ENCODE measurements at places on chromosomes 7 and 10.

DNA sequence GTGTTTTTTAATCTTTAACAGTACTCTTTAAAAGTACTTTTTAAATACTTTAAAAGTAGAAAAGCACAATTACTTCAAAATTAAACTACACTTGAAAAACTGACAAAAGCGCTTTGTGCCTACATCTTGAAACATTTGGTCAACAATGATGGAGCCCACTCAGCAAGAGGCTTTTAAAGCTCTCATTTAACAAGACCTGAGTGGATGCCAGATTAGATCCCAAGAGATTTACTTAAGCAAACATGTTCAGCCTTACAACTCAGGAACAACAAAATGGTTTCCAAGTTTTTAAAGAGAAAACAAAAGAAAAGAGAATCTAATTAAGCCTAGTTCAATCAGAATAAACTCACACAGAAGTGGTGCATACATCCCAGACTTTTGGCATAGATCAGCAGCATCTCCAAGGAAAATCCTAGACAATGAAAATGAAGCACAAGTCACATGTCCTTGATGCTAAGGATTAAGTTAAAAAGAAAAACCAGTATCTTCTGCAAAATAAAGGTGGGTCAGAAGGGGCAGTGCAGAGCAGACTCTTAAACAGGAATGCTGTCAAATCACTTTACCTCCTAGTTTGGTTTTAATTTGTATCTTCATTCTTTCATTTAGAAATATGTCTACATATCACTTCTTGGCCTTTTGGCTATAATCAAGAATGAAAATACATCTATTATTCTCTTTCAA lies 26.2 kb downstream of the HIBADH start:
- no peak for DNase-seq

DNA sequence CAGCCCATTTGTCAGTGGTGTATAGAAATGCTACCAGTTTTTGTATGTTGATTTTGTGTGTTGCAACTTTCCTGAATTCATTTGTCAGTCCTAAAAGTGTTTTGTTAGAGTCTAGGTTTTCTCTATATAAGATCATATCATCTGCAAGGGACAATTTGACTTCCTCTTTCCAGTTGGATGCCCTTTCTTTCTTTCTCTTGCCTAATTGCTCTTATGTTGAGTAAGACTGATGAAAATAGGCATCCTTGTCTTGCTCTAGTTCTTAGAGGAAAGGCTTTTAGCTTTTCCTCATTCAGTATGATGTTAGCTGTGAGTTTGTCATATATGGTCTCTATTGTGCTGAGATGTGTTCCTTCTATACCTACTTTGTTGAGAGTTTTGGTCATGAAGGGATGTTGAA lies 161.7 kb upstream of the TPK1 start:
- no peak for DNase-seq

GRCh38 chr10:95234951-95235350 lies 40.9 kb downstream of the ACSM6 start:
- no peak for DNase-seq

- DNase-seq, result no peak
Observed at GRCh38 chr10:113504423-113504822, 48.4 kb upstream of the HABP2 start.

DNA sequence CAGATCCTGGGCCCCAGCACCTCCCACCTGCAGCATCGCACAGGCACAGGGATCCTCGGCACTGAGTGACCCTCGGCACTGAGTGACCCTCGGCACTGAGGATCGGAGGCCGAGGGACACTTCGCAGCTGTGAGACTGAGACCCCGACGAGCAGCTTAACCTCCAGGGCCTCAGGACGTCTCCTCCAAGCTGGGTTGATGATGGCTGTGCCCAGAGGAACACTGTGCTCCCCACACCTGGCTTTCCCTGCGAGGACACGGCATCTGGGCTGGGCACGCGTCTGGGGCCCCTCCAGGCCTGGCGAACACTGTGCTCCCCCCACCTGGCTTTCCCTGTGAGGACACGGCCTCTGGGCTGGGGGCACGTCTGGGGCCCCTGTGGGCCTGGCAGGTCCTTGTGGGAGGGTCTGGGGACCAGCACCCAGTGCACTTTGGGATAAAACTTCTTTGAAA lies 158.3 kb upstream of the PPP2R2D start:
- no peak for DNase-seq

DNA sequence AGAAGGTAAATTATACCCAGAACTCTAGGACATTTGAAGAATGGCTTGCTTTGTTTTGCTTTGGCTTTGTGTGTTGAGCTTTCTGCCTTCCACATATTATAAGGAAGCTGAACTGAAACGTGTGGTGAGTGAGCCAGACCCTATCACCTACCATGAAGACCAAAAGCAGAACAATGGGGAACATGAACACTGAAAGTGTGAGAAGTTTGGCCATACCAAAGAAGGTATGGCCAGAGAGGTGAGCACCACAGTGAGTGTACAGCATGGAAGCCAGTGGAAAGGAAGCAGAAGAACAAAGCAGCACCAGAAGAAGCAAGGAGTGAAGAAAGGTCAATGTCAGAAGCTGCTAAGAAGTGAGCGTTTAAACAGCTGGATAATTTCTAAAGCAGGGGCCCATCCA lies 59.7 kb upstream of the CCDC71L start:
- DNase-seq, result no peak

DNA sequence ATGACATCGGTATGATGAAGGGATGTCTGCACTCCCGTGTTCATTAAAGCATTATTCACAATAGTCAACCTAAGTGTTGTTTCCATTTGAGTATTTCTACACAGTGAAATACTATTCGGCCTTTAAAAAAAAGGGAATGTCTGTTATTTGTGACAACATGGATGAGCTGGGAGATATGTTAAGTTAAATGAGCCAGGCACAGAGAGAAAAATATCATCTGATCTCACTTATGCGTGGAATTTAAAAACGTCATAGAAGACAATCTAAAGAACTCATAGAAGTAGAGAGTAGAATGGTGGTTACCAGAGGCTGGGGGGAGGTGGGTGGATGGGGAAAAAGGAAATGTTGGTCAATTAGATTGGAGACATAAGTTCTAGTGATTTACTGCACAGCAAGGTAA lies 753.3 kb downstream of the GRM8 start:
- no peak for DNase-seq

DNA sequence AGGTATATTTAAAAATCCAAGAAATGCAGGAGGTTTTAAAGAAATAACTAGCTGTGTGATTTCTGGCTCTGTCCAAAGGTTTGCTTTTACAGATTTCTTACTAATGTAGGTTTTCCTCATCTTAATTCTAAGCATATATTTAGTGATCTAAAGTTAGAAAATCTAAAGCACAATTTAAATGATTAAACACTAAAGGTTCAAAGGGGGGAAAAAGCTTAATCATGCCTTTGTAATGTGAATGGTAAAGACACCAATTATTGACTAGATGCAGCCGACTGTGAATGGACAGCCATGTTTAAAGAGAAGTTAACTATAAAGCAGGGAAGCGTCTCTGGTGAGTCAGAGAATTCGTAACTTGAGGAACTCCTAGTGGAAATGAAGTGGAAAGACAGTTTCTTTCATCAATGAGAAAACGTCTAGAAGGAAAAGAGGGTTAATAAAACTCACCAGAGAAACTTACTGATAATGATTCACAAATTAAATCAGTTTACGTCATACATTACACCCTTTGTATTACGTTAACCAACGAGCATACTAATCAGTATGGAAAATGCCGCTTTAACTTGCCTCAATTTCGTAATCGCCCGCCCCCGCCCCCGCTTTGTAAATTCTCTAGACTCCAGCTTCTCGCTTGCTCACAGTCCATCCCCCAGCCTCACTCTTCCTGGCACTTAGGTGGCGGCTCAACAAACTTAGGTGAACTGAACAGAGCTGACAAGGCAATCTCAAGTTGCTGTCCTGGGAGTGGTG lies 1.1 kb upstream of the HBP1 start:
- peak; percentile 70 for DNase-seq

- DNase-seq, result no peak
Observed at GRCh38 chr10:117339979-117340378, 35.3 kb downstream of the PDZD8 start.

- DNase-seq, result no peak
Observed at GRCh38 chr10:1406132-1406966, 331.0 kb downstream of the ADARB2 start.

- DNase-seq, result no peak
Observed at GRCh38 chr7:94300176-94300835, 94.4 kb upstream of the COL1A2 start.

GRCh38 chr7:81648716-81649115 lies 121.1 kb downstream of the HGF start:
- no peak for DNase-seq

GRCh38 chr10:25678220-25678619 lies 255.8 kb upstream of the MYO3A start:
- no peak for DNase-seq

DNA sequence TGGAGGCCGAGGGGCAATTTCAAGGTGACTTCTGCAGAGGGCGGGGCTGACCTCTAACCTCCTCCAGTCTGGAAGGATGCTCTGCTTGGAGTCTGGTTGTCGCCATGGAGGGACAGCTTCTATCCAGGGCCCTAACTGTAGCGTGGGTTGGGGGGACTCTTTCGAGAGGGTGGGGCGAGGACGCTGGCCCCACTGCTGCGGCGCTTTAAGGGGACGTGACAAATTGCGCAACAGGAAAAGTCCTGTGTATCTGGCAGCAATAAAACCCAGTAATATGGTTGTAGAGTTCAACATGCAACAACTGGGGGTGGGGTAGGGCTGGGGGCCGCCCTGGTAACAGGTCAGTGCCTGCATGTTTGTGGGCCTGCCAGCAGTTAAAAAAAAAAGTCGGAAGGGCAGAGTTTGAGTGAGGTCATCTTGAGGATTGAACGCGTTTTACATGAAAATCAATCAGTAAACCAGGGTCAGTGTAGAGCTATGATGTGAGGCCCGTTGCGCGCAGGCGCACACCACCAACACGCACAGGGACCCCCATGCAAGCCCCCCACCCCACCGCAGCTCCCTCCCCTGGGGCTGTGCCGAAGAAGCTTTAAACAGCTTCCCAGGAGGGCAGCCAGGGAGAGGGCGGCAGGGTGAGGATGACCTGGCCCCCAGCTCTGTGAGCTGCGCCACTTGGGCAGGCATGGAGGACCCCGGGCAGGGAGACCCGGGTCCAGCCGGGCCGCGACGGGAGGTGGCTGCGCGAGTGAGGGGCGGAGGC lies 4.3 kb downstream of the SHH start:
- DNase-seq, result no peak

DNA sequence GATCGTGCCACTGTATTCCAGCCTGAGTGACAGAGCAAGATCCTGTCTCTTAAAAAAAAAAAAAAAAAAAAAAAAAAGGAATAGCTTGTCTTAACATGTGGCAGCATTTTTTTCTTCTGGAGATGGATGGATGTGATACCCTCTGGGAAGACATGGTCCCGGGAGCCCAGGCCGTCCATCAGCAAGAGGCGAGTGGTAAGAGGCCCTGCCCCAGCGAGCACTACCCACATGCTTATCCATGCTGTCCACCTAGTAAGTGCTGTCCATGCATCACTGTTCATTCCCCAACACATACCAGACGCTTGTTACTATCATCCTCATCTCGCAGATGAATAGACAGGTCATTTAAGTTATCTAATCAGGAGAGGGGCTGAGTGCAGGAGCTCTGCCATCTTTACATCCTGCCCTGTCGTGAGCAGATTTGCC lies 12.9 kb downstream of the ATP6V1F start:
- no peak for DNase-seq

DNA sequence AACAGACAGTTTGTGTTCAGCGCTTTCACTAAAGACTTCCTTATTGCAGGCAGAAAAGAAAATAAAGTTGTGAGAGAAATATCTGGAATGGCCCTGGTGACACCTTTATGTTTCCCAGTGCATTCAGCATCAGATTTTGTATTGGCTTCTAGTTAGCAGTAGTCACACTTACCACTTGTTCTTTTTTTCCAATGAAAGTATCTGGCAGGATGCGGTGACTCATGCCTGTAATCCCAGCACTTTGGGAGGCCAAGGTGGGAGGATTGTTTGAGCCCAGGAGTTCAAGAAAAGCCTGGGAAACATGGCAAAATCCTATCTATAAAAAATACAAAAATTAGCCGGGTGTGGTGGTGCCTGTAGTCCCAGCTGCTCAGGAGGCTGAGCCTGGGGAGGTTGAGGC lies 649.6 kb downstream of the LRMDA start:
- no peak for DNase-seq

- DNase-seq, result no peak
Observed at GRCh38 chr7:80403686-80404241, 108.1 kb downstream of the GNAT3 start.

GRCh38 chr10:96619796-96620773 lies 33.3 kb upstream of the TM9SF3 start:
- no peak for DNase-seq

DNA sequence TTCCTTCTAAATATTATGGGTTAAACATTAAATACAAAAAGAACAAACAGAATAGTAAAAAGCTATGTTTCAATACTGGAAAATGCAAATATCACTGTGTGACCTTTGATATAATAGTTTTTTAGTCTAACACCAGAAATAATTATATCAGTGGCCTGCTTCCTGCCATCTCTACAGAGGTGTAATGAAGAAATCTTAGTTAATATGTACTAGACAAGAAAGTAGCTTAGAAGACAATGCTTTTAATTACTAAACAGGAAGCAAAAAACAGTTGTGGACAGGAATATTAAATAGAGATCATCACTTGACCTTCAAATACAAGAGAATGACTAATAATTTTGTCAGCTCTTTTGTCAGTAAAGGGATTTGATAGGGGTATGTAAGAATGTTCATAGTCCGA lies 47.4 kb upstream of the LRRN3 start:
- no peak for DNase-seq

GRCh38 chr7:84790882-84791281 lies 396.0 kb downstream of the SEMA3D start:
- no peak for DNase-seq

DNA sequence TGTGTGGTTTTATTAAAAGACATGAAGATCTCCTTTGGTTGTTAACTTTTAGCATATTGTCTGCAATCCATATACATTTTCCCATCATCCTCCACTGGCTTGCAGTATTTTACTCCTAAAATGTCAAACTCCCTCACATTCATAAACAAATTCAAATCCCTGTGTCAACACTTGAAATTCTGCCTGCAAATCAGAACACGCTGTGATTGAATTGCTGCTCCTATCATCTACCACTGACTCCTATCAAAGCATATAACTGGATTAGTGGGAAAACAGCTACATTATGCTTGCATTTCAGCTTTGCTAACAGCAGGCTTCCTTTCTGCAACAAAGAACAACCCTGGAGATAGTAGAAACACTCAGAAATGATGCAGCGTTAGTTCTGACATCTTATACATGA lies 281.8 kb upstream of the HGF start:
- no peak for DNase-seq

- DNase-seq, result no peak
Observed at GRCh38 chr10:44879531-44879899, 31.6 kb upstream of the TMEM72 start.

DNA sequence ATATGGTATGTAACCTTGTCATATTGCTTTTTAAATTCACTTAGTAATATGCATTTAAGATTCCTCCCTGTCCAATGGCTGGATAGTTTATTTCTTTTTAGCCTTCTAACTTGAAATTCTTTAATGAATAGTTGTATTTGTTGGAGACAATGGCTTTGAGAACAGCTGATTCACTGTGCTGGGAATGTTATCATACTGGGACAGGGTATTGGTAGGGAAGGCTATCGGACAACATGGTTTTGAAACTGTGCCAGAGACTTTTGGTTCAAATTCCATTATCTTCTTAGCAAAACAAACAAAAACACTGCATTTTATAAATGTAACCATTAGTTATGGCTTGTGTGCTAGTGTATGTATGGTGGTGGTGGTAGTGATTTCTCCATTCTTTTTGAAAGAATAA lies 517.1 kb upstream of the ANKRD30A start:
- DNase-seq, result no peak

- no peak for DNase-seq
Observed at GRCh38 chr10:51804866-51805265, 105.5 kb upstream of the CSTF2T start.

Measured in effector CD8-positive, alpha-beta T cell (primary cell).